ENCODE measurements at places on chromosomes 2 and 18.

GRCh38 chr2:69156624-69157023 lies 143.6 kb downstream of the ANTXR1 start:
- DNase-seq, result no peak

DNA sequence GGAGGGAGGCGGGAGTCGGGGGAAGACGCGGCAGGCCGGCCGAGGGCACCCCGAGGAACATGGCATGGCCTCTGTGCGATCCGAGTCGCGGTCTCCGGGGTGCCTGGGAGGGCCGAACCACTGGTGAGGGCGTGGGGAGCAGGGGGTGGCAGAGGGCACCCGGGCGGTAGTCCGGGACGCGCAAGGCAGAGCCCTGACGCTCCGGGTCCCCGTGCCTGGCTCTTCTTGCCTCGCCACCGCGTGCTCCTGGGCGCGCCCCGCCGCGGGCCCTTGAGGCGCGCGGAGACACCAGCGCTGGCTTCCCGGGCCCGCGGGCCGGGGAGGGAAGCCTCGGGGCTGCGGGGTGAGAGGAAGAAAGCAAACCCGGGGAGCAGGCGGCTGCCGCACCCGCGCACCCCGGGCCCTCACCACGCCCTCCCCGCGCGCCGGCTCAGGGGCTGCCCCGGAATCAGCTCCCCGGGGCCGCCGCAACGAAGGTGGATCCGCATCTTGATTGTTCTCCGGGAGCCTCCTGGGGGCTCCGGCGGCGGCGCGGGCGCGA lies 4.3 kb downstream of the SOX11 start:
- no peak for DNase-seq

DNA sequence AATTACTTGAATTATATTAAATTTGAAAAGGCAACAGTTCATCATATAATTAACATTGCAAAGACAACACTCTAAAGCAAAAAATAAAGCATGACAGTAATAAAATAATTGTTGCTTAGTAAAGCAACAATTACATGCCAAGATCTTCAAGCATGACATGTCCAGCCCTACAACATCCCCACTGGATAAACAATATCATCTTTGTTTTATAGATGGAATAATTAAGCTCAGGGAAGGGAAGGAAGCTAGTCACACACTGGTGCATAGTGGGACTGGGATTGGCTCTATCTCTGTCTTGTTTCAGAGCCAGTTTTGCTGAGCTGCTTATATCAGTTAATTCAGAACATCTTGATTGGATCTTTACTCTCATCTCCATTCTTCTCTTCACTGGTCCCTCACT lies 49.9 kb upstream of the PARD3B start:
- no peak for DNase-seq

DNA sequence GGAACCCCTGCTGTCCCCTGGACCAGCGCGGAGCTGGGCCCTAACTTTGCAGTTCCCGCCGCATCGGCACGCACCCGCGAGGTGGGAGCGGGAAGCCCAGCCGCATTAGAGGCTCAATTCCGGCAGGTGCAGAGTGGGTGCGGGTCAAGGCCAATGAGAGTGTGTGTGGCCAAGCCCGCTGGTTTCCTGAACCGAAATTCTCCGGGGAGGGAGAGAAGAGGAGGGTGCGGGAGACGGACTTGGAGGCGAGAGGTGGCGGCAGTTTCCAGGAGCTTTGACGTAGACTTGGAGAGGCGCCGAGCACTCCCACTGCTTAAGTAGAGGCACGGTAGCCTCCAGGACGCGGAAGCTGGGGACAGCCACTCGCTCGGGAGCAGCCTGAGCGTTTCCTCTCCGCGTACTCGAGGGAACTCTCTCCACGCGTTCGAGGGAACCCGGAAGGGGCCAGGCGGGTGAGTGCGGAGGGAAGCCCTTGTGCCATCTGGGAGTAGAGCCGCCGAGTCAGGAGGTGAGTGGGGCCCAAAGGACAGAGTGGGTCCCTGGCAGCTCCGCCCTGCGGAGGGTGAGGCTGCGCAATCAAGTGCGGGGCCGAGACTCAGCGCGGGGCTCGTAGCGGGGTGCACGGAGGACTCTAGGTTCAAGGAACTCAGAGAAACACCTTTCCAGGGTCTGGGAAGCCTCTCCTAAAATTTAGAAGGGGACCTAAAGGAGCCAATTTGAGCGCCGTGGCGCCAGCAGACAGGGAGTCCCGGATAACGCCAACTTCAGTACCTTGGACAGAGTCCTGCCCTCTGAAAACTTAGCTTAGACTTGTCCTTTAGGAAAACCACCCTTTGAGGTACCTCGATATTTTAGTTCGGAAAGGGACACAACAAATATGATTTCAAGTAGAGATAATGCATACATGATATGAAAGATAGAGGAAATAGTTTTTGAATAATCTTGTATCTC lies at the start of gene FAM237A:
TSS of gene FAM237A (plus strand) at position 413 of the 951 bp plus-strand sequence. CDS start 1,750 bp downstream, outside the sequence.
- no peak for DNase-seq

DNA sequence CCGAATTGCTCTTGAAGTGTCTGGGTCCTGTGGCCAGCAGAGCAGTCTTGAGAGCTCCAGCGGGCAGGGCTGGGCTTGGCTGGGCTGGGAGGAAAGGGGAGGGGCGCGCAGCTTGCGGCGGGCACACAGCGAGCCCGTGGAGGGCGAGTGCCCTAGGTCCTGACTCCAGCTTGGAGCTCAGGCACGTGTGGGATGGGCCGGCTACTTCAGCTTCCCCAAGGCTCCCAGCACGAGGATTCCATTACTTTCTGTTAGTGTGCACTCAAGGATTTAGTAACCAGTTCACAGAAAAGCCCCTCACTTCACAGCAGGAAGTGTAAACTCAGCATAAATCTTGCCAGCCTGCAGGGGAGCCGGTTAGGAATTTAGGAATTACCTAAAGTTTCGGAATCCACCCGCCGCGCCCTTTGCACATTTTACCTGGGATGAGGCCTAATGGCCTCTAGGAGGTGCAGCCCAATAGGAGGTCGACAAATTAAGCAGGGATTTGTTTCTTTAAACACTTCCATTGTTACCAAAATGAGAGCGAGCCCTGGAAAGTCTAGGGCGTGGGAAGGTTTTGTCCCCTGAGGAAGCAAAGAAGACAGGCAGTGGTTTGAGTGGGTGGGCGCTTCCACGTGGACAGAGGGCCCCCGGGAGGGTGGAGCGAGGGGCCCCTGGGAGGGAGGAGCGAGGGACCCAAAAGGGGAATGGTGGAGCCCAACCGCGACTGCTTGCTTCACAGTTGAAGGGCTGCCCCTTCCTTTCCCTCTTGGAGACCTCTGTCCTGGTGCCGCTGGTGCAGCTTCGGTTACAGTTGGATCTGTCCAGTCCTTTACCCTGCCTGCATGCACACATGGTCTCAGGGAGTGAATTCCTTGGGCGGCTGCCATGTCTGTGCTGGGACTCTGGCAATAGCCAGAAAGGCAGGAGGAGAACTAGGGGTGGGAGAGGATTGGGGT lies 93.3 kb downstream of the CTAGE1 start:
- no peak for DNase-seq

- no peak for DNase-seq
Measured at GRCh38 chr2:135745545-135745944, 3.9 kb downstream of the UBXN4 start.

DNA sequence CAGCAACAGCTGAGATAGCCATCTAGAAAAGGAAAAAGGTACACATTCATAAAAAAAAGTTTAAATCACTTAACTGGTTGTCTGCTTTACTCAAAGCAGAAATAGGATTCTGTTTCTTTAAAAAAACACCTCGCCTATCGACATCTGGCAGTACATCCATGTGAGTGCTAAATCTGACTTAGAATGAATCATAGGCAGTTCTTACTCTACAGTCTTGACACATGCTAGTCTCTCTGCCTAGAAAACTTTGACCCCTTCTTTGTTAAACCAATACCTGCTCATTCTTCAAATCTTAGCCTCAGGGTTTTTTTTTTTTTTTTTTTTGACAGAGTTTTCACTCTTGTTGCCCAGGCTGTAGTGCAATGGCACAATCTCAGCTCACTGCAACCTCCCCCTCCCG lies 37.1 kb upstream of the GPR75 start:
- no peak for DNase-seq

- DNase-seq, result no peak
Measured at GRCh38 chr18:74654638-74655037, 57.0 kb downstream of the ZNF407 start.

- DNase-seq, result no peak
Measured at GRCh38 chr2:205773989-205774388, 91.7 kb downstream of the NRP2 start.

GRCh38 chr2:114442510-114442909 lies at the start of gene DPP10:
Gene DPP10, plus strand, starts transcription at chr2:114442641.
- no peak for DNase-seq

DNA sequence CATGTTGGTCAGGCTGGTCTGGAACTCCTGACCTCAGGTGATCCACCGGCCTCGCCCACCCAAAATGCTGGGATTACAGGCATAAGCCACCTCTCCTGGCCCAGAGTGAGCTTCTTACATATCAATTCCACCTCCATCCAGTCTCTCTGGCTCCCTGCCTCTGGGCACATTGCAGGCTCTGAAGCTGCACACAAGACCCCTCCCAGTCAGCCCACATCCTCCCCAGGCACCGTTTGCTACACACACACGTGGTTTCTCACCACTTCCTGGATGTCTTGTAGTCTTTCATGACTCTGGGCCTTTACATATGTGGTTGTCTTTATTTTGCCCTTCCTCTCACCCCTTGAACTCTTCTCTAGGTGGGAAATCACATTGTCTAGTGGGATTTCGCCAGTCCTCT lies 64.0 kb upstream of the CABLES1 start:
- DNase-seq, result peak; percentile 51

All from activated T-helper 9 cell treated with anti-CD3 and anti-CD28 coated beads, Interleukin-2, amount 50 U/mL, for 16 hours (primary cell).